ENCODE measurements at places on chromosomes 4 and X. TPM values are rescaled to one million over a fixed set of nuclear protein-coding genes. Genes with fewer than 3 reads are reported as not detected.

The ZC4H2 gene
- 22.9 TPM for total RNA-seq

DNA sequence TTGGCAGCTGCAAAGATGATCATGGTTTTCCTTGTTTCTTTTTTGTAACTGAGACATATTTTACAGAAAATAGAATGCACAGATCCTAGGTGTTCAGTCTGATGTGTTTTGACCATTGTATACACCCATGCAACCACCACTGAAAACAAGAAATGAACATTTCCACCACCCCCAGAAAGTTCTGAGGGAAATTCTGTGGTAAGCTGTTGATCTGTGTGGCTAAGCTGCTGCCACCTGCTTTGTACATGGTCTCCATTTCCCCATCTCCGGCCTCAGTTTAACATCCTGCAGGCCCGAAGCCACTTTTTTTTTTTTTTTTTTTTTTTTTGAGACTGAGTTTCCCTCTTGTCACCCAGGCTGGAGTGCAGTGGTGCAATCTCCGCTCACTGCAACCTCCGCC, 65.3 kb downstream of the NYX start:
- no peak overlapping the region for H3K4me3 ChIP-seq
- H3K27me3 ChIP-seq, result no peaks in the 10 kb centered on the region
- H3K27ac ChIP-seq, result no peak overlapping the region
- no peaks in the 10 kb centered on the region for H3K36me3 ChIP-seq
- DNase-seq, result no peak

DNA sequence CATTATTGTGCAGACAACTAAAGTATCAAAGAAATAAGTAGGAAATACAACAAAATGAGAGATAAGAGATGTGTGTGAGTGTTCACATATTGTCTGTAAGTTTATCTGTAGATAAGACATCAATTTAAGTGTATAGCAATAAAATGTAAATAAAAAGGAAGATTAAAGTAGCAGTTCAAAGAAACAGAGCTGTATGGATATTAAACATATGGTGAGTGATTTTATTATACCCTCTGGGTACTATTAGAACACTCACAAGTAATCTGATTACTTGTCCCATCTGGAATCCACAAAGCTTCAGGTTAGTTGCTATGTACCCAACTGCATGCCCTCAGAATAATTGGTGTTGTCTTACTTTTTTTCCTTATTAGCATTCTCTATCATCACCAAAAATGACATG, 747.9 kb upstream of the ADGRL3 start:
- no peak overlapping the region for H3K27ac ChIP-seq
- H3K36me3 ChIP-seq, result no peaks in the 10 kb centered on the region
- no peaks in the 10 kb centered on the region for H3K4me1 ChIP-seq
- no peaks in the 10 kb centered on the region for H3K27me3 ChIP-seq

- no peak overlapping the region for H3K4me3 ChIP-seq
- H3K27me3 ChIP-seq, result no peaks in the 10 kb centered on the region
- H3K4me1 ChIP-seq, result no peaks in the 10 kb centered on the region
These were observed 66.0 kb upstream of the PHOX2B start for GRCh38 chr4:41814565-41814964.

- H3K4me3 ChIP-seq, result no peak overlapping the region
- no peaks in the 10 kb centered on the region for H3K36me3 ChIP-seq
- H3K27me3 ChIP-seq, result no peaks in the 10 kb centered on the region
These were observed 714.5 kb downstream of the GRID2 start for GRCh38 chr4:93018243-93018642.

DNA sequence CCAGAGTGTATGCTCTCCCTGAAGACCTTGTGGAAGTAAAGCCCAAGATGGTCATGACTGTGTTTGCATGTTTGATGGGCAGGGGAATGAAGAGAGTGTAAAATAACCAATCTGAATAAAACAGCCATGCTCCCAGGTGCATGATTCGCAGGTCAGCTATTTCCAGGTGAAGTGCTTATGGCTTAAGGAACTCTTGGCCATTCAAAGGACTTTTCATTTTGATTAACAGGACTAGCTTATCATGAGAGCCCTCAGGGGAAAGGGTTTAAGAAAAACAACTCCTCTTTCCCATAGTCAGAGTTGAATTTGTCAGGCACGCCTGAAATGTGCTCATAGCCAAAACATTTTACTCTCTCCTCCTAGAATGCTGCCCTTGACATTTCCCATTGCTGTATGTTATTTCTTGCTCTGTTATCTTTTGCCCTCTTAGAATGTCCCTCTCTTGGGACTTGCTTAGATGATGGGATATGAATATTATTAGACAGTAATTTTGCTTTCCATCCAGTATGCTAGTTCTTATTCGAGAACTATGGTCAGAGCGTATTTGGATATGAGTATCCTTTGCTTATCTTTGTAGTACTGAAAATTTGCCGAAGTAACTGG, 88.6 kb downstream of the PLS3 start:
- H3K27me3 ChIP-seq, result no peaks in the 10 kb centered on the region
- H3K4me3 ChIP-seq, result no peak overlapping the region
- no peak for DNase-seq
- no peak overlapping the region for H3K27ac ChIP-seq
- H3K36me3 ChIP-seq, result no peaks in the 10 kb centered on the region

The IQCM gene
- total RNA-seq, result not detected
